ENCODE measurements at places on chromosomes 2 and 18.

DNA sequence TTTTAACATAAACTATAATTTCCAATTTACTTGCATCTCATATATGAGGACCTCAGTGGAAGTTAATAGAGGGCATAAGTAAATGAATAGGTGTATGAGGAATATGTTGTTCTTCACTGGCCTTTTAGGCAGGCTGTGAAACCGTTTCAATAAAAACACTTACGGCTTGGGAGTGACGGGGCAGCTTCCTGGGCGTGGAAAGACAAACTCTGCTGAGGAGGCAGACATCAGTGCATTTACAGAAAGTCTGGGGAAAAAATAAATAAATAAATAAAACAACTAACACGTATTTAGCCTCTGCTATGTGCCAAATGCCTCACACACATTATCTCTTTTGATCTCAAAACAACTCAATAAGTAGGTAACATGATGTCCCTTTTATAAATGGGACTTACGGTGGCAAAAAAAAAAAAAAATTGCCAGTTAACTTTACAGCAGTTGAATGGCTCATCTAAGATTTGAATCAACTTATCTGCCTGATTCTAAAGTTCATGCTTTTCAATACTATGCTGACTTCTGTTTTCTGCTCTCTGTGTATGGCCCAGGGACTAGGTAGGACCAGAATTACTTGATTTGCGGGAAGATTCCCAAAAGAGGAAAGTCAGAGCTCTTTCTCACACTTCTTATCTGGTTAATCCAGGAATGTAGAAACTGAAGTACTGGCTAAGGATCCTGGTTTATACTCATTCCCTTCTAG lies 77.5 kb upstream of the LRATD1 start:
- no peak for DNase-seq

- DNase-seq: no peak
Measured at GRCh38 chr2:32611366-32611765, 16.5 kb upstream of the TTC27 start.

DNA sequence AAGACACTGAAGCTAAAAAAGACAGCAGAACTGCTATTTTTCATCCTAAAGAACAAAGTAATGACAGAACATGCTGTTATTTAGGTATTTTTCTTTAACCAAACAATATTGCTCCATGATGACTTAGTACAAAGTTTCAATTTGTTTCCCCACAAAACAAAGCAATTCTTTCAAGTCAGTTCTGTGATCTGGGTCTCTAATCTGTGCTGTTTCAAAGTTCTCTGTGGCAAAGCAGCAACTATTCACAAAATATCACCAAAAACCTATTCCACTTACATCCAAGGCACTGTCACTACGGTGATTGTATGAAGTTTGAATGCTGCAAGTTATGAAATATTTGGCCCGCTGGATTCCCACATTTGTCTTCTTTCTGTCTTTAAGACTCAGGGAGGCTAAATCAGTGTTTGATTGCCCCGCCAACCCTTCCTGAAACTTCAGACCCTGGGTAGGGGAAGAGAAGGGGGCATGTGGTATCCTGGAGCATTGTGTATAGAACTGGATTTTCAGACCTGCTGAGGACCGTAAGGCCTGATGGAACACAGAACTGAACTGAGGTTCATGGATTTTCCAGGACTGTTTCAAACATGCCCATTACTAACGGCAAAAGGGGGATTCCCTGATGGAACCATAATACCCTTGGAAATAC lies 13.1 kb upstream of the MFF start:
- no peak for DNase-seq

- DNase-seq: no peak
Measured at GRCh38 chr2:16615687-16616615, 49.7 kb downstream of the CYRIA start.

DNA sequence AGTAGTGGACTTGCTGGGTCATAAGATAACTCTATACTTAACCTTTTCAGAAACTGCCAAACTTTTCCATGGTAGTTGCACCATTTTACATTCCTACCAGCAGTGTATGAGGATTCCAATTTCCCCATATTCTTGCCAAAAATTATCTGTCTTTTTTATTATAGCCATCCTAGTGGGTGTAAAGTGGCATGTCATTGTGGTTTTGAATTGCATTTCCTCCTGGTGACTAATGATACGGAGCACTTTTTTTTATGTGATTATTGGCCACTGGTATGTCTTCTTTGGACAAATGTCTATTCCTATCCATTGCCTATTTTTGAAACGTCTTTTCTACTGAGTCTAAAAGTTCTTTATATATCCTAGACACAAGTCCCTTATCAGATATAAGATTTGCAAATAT lies 44.3 kb downstream of the CACNB4 start:
- DNase-seq: no peak
